ENCODE measurements at places on chromosomes 11 and 22.

DNA sequence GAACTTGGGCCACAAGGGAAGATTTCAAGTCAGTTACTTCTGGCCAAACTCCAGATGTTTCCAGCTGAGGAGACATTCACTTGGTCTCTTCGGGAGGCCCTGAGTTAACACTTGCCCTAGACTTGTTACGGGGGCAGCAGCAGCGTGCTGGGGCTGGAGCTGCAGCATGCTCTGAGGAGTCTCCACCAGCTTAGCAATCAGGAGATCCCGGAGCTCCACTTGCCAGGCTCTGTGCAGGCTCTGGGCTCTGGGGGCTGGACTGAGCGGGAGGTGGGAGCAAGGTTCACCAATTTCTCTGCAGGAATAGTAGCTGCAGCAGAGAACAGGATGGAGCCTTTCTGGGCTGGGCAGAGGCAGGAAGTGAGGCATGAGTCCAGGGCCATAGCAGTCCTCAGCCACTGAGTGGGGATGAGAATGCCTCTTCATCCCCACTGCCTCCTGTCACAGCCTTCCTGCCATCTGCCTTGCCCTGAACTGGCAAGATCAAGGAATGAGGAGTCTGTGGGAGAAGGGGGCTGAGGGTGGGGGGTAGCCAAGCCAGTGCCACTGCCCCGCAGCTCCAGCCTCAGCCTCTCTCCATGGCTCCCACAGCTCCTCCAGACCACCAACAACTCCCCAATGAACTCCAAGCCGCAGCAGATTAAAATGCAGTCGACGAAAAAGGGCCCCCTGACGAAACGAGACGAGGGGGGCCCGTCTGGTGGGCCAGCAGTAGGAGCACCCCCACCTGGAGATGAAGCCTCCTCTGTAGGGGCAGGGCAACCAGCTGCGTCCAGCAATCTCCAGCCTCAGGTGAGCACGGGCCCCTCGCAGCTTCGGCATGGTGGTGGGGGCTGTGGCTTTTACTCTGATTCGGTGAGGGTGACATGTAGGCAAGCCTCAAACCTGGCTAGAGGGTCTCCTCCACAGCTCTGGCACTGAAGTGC lies 23.4 kb downstream of the GTPBP1 start:
- DNase-seq: no peak

DNA sequence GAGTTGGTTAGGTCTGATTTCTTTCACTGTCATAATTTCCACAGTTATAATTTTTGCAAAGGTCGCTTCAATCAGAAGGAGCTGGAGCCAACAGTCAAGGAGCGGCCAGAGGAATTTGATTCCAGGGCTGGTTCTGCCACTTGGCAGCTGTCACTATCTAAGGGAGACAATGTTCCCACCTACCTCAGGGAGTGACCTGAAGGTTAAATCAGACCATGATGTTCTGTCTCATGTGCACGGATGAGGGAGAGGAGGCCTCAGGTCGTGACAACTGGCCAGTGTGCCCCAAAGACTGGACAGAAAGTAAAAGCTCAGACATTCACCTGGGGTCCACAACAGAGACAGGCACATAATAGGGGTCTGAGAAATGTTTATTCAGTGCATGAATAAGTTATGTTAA lies 7.6 kb downstream of the MRGPRD start:
- DNase-seq: no peak

DNA sequence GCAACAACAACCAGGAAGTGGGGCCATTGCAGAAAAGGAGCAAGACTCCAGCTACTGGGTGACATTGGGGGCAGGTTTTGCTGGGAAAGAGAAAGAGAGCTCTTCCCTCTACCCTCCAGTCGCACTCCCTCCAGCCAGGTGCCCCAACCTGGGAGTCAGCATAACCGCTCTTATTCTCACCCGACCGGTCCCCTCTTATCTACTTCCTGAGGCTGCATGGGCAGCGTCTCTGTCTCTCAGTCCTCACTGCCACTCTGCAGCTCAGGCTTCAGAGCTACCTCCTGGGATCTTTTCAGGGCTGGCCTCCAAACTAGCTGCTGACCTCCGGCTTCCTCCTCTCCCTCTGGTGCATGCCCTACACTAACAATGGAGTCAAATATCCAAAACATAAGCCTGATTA lies 5.1 kb downstream of the ZNF70 start:
- no peak for DNase-seq

DNA sequence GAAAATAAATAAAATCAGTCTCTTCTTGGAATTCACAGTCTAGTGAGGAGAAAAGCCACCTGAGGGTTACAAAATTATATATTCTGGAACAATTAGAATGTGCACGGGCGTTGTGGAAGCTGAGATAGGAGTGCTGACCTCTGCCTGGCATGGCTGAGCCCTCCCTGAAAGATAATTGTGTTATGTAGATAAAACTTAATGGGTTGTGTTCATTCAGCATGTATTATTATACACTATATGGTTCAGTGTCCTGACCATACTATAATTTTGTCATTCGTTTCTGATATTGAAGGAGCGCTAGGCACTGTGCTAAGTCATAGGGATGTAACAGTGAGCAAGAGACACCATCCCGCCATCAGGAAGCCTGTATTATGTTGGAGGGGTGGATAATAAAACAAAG lies 3.7 kb downstream of the ACAT1 start:
- no peak for DNase-seq

DNA sequence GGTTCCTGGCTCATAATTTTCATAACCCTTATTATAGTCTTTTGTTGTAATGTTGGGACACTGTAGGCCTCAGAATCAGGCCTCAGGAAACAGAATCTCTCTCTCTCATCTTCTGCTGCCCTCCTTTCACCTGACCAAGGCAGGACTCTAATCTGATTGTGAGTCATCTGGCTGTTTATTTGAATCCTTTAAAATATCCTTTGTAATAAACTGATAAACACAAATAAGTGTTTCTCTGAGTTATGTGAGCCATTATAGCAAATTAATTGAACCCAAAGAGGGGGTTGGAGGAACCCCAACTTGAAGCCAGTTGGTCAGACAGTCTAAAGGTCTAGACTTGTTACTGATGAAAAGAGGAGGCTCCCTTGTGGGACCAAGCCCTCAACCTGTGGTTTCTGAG lies 30.6 kb downstream of the ACER3 start:
- DNase-seq: no peak

GRCh38 chr11:27248576-27249509 lies 114.2 kb downstream of the CCDC34 start:
- DNase-seq: no peak

DNA sequence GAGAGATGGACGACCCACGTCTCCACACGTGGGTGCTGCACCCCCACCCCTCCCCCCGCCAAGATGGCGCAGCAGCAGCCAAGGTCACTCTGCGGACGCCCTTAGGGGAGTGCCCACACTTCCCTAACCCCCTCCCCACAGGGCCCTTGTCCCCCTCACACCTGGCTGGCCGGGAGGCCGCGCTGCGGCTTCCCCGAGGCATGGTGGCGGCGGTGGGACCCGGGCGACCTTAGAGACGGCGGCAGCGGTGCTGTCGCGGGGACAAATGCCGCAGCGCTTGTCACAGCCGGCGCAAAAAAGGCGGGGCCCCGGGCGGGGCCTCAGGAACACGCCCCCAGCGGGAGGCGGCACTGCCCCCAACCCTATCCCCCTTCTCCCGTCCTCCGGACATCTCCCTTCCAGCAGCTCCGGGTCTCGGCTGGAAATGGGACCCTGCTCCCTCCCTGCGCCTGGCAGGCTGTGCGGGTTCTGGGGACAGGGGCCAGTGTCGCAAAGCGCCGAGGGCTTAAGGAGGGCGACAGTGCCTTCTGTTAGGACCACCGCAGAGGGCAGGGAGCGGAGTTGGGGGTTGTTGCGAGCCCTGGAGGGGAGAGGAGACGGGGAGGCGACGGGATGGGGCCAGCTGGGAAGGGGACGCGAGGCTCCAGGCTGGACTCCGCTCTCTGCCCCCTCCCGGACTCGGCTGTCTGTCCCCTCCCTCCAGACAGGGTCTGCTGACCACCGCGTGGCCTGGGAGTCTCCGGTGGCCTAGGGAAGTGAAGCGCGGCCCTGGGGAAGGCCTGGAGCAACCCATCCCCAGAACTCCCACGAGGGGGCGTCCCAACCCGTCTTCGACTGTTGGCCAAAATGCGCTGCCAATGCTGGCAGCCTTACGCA lies at the start of gene CHCHD10:
TSS of gene CHCHD10 (minus strand) at position 300 of the 876 bp plus-strand sequence. CDS start at position 202, 98 bp downstream.
- peak; percentile 77 for DNase-seq

DNA sequence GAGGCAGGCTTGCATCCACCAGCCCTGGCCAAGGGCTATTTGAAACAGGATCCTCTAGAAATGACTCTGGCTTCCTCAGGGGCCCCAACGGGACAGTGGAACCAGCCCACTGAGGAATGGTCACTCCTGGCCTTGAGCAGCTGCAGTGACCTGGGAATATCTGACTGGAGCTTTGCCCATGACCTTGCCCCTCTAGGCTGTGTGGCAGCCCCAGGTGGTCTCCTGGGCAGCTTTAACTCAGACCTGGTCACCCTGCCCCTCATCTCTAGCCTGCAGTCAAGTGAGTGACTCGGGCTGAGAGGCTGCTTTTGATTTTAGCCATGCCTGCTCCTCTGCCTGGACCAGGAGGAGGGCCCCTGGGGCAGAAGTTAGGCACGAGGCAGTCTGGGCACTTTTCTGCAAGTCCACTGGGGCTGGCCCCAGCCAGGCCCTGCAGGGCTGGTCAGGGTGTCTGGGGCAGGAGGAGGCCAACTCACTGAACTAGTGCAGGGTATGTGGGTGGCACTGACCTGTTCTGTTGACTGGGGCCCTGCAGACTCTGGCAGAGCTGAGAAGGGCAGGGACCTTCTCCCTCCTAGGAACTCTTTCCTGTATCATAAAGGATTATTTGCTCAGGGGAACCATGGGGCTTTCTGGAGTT lies 13.3 kb downstream of the IL10RA start:
- DNase-seq: no peak

DNA sequence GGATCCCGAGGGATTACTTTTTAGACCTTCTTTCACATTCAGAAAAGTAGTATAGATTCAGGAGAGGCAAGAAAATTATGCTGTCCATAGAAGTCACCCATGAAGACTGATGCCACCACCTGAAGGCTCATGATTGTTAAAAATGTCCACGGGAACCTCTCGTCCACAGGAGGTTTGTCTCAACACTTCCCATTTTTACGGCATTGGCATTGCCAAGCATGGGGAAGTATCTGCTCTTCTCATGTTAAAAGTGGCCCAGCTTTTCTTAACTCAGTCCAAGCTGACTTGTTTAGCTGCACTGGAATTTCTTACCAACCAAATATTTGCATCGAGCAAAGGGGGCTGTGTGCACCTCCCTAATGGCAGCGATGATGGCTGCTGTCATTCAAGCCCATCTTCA lies 9.6 kb downstream of the CDPF1 start:
- DNase-seq: no peak

DNA sequence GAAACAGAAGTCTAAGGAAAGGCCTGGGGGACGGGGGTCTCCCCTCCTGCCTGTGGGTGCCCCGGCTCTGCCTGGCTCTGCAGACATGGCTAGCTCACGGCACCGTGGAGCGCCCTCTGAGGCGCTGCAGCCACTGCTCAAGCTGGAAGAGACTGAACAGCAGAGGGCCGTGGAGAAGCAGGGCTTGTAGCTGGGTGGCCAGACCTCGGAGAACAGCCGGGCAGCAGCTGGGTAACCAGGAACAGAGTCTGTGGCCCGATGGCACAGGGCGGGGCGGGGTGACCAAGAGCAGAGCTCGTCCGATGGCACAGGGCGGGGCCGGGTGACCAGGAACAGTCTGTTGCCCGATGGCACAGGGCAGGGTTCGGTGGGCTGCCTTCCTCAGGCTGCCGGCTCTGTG lies 18.1 kb downstream of the RNH1 start:
- DNase-seq: no peak

GRCh38 chr11:126352163-126352562 lies 3.3 kb upstream of the ST3GAL4 start:
- no peak for DNase-seq

DNA sequence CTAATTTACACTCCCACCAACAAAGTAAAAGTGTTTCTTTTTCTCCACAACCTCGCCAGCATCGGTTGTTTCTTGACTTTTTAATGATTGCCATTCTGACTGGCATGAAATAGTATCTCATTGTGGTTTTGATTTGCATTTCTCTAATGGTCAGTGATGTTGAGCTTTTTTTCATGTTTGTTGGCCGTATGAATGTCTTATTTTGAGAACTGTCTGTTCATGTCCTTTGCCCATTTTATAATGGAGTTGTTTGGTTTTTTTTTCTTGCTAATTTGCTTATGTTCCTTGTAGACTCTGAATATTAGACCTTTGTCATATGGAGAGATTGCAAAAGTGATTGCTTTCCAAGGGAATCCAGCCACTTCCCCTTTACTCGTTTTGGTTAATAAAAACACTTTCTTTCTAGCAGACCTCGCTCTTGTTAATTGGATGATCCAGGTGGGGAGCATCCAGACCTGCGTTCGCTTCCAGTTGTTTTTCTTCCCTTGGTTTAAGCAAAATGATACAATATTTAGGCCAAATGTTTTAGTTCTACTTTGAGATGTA lies 17.1 kb upstream of the APOL4 start:
- DNase-seq: no peak

DNA sequence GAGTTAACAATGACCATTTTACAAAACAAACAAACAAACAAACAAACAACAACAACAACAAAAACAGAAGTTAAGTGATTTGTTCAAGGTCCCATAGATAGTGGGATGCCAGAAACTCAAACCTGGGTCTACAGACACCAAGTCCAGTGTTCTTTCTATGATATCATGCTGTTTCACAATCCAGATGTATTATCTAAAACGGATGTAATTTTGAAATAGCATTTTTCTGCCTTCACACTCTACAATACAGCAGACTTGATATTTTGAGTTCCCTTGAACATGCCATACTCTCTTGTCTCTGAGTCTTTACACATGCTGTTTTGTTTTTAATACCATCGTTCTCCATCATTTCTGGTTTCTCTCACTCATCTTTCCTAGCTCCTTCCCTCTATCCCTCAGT lies 104.5 kb downstream of the RELT start:
- DNase-seq: no peak

GRCh38 chr22:20008221-20008995 lies 8.2 kb downstream of the ARVCF start:
- no peak for DNase-seq

DNA sequence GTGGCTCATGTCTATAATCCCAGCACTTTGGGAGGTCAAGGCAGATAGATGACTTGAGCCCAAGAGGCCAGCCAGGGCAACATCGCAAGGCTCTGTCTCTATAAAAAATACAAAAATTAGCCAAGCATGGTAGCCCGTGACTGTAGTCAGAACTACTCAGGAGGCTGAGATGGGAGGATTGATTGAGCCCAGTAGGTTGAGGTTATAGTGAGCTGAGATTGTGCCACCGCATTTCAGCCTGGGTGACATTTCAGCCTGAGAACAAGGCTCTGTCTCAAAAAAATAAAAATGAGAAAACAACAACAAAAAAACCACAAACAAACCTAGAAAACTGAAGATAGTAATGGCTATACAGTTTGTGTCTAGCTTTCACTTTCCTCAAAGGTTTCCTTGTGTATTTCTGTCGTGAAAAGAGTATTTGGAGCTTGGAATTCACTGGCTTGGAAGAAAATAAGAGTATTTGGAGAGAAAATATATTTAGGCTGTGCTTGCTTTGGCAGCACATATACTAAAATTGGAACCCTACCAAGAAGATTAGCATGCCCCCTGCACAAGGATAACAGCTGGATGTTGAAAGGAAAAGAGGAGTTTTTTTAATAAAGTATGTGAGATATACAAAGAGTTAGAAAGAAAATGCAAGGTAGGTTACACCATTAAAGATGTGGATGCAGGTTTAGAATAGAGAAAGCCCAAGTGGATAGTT lies 3.9 kb upstream of the BIRC3 start:
- DNase-seq: no peak
